ENCODE measurements at places on chromosomes 5 and 9.

DNA sequence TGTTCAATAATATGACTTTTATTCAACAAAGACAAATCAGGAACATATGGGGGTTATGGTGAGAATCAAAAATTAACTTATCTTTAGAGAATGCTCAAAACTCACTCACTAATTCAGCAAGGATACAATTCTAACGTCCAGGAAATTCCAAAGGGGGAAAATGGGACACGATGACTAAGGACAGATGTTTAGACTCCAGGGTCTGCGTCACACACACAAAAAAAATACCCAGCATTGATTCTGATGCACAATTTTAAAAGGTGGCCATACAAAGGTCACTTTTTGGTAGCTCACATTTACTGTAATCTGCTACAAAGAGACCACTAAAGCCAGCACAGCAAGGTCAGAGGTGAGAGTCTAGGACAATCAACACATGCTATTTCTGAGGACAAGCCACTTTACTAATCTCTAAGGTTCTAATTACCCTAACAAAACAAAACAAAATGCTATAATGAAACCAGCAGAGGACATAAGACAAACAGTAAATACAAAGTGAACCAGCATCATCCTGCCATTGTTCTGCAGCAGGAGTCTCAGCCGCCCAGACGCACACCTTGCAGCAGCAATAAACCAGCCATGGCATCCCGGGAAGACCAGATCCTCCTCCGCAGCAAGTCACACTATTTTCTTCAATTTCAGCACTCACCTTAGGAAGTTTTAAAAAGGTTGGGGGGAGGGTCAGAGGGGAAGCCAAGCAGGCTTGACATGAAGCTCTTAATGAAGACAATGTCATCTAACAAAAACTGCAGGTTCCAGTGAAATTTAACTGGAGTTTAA, 57.8 kb downstream of the TTC39B start:
- no peak for DNase-seq

- DNase-seq: no peak
Measured at GRCh38 chr9:134423749-134424148, 97.5 kb downstream of the RXRA start.

DNA sequence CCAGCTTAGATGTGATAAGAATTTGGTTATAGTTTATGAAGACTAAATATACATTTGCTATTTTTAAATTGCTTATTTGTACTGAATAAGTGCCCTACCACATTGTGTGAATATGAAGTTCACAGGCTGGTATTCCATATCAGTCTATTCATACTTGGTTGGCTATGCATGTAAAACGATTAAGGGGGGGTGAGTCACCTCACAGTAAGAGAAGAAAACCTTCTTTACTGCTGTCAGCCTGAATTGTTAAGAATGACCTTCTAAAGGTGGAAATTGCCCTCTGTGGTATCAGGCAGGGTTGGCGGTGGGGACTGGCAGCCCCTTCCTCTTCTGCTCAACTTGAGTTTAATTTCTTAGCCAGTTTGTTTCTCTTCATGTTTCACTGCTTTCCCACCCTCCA, 127.0 kb upstream of the RPS23 start:
- DNase-seq: no peak

- no peak for DNase-seq
Measured at GRCh38 chr5:122144236-122144635, 14.9 kb downstream of the ZNF474 start.

DNA sequence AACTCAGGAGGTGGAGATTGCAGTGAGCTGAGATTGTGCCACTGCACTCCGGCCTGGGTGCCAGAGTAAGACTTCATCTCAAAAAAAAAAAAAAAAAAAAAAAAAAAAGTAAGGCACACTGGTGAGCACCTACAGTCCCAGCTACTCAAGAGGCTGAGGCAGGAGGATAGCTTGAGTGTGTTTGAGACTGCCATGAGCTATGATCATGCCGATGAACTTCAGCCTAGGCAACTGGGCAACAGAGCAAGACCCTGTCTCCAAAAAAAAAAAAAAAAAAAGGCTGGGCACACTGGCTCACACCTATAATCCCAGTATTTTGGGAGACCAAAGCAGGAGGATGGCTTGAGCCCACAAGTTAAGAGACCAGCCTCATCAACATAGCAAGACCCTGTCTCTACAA, 20.3 kb downstream of the UIMC1 start:
- no peak for DNase-seq

DNA sequence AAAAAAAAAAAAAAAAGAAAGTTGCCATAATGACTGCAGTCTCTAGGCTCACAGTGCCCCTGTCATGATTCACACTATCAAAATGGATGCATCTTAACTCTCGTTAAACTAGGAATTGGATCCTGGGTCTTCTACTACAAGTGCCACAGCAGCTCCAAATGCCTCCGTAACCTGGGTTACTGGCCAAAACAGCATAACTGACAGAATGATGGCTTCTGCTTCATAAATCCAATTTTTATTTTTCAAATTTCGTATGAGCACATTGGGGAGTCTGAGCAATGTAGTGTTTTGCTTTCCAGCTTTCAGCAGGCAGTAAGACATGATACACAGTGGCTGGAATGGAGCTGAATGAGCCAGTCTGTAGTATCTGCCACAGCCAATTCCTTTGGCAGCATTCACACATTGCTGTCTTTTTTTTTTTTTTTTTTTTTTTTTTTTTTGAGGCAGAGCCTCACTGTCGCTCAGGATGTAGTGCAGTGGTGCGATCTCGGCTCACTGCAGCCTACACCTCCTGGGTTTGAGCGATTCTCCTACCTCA, 36.0 kb upstream of the NPM1 start:
- DNase-seq: no peak

DNA sequence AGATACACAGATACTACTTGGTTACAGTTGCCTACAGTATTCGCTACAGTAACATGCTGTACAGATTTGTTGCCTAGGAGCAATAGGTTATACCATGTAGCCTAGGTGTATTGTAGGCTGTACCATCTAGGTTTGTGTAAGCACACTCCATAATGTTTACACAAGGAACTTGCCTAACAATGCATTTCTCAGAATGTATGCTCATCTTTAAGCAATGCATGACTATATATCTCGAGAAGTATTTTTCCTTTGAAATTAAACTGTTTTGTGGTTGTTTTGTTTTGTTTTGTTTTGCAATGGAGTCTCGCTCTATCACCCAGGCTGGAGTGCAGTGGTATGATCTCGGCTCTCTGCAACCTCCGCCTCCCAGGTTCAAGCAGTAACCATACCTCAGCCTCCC, 25.3 kb downstream of the LRRC70 start:
- no peak for DNase-seq

DNA sequence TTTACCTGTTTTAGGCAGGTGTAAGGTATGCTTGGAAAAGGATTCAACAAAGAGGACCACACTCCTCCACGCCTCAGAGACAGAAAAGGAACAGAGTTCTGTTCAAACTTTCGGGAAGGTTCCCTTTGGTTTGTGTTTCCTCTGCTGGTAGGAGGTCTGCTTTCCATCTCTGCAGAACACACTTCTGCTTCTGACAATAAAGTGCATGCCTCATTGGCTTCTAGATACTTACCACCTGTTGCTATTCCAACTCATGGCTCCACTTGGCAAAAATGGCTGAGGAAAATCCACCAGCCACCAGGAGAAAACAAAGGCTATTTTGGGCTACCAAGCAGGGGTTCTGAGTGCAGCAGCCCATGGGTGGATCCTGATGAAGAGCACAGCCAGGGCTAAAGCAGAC, 112.7 kb downstream of the NRG2 start:
- no peak for DNase-seq

GRCh38 chr9:15361737-15362136, 54.7 kb upstream of the TTC39B start:
- no peak for DNase-seq
